ENCODE measurements at places on chromosomes 2 and 18.
A peak's percentile ranks its signal among the peaks of the same experiment; 100 is the strongest.

DNA sequence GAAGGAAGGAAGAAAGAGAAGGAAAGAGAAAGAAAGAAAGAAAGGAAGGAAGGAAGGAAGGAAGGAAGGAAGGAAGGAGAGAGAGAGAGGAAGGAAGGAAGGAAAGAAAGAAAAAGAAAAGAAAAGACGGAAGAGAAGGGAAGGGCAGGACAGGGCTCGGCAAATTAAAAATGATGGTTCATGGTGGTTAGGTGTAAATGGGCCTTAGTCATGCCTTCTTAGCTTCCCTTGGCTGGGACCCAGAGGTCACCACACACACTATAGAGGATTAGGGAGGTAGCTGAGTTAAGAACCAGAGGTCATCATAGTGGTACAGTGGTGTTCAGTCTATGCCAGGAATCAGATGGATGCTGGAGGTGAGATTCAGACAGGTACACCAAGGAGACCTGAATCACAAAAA is 9.3 kb upstream of the ATL2 start:
- no peak for DNase-seq

- DNase-seq: no peak
Observed at GRCh38 chr2:147989809-147990403, 30.6 kb downstream of the ORC4 start.

GRCh38 chr2:65686928-65687521 is 254.6 kb upstream of the SPRED2 start:
- no peak for DNase-seq

- DNase-seq: no peak
Observed at GRCh38 chr2:26820932-26821331, 27.0 kb upstream of the DPYSL5 start.

DNA sequence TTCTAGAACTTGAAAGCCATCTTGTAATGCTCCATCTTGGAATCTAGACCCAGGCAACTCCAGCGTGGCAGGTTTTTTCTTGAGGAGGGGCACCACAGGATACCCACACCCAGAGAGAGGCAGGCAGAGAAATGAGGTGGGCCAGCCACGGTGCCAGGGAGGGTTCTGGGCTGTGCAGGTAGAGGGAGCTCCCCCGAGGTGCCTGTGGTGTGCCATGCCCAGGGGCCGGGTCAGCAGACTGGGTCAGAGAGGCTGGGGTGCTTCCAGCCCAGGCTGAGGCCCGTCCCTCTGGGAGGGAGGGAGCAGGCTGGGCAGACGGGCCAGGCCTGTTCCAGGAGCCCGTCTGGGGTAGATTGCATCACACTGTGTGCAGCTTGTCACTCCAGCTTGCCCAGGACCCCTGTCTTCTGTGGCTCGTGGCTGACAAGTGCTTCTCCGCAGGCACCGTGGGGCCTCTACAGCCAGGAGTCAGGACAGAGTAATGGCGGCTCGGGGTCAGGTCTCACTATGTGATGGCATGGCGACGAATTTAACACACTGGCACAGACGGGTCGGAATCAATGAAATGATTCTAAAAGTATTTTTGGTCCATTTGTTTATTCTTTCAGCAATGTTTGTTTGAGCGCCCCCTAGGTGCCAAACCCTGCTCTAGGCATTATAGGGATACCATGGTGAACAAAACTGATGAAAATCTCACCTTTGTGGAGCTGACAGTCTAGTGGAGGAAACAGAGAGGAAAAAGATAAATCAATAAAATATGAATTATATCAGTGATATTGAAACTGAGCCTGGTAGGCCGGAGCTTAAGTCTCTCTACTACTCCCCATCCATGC is 144.0 kb downstream of the ACOXL start:
- DNase-seq: peak; percentile 56

All from WTC11 (cell line).